Stimulated activated CD8-positive, alpha-beta memory T cell treated with anti-CD3 and anti-CD28 coated beads, Interleukin-4, amount 100 ng/mL, for 1 hour (primary cell): ENCODE measurements at places on chromosomes 7 and 10.

DNA sequence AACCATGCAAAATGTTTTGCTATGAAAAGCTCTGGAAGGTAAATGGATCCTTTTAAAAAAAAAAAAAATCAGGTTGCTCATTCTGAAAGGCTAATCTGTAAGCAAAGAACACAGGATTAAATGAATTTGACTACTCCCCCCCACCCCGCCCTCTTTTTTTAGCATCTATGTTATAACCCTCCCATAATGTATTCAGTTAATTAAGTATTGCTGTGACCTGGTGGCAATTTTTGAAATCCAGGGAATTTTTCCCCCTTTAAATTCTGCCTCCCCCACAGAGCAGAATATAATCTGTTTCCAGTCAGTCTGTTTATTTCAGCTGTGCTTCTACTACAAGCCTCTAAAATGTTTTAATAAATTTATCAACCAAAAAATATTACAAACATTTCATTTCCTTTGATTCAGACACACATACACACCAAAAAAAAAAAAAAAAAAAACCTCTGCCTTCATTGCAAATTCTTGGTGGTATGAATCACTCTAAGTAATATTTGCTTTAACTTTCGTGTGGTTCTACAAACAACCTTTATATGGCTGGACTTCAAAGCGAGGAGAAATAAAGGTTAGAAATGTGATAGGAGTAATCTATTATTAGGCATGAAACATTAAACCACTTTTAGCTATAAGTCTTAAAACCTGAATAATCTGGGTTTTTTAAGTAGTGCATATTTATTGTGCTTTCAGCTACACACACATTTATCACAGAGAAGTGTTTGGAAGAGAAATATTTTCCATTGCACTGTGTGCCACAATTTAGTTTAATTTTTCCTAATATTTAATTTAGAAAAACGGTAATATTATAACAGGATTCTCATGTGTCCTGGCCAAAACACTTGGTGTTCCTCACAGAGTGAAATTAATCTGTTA lies 64.4 kb upstream of the ARID5B start:
- DNase-seq: no peak

GRCh38 chr10:2335626-2336025 lies 598.3 kb upstream of the ADARB2 start:
- no peak for DNase-seq

DNA sequence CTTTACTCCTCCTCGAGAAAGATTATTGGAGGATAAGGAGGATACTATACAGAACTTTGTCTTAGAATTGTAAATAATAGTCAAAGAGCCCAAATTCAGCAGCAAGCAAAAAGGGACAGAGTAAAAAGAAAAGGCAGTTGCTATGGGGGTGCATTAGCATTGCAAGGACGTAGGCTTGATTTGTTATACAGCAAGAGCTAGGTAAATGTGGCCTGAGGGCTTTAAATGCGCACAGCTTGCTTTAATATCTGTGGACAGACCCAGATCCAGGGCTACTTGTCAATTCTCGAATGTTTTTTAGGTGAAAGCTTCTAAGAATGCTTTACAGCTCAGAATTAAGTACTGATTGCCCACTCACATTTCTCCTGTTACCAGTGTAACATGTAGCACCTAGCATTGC lies 58.5 kb downstream of the CELF2 start:
- no peak for DNase-seq

DNA sequence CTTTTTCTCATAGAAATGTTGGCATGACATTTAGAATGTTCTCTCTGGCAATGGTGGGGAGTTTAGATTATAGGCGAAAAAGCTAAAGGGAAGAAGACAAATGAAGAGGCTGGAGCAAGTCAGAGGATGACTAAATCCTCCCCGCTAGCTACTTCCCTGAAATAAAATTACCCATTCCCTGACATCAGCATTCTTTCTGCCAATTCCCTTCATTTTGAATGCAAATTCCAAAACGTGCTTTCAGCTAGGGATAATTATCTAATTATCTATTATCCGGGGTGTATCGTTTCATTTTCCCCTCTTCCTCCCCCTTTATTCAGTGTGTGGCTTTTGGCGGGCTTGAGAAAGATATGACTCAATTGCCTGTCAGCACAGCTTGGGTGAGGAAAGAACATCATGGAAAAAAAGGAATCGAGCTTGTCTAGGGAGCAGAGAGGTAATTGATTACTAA lies 672.3 kb downstream of the TNS3 start:
- no peak for DNase-seq

DNA sequence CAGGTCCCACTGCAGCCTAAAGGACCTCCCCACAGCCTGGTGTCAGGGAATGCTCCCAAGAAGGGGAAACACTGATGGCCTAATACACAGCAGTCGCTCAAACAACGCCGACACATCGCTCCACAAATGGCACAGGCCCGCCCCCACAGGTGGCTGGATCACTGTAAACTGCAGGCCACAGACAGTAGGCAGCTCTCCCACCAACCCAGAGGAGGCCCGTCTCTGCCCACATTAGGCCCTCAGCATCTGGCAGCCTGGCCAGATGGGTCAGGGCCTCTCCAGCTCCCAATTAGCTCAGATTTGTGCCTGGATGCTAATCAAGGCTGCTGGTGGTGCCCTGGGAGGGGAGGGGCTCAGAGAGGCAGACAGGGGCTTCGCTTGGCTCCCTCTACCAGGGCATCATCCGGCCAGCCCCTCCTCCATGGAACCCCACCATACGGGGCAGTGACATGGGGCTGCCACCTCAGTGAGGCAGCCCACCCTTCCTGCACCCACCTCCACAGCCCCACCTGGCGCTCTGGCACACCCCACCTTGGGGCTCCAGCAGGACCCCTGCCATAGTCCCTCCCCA lies 42.7 kb downstream of the CAMK2B start:
- no peak for DNase-seq

DNA sequence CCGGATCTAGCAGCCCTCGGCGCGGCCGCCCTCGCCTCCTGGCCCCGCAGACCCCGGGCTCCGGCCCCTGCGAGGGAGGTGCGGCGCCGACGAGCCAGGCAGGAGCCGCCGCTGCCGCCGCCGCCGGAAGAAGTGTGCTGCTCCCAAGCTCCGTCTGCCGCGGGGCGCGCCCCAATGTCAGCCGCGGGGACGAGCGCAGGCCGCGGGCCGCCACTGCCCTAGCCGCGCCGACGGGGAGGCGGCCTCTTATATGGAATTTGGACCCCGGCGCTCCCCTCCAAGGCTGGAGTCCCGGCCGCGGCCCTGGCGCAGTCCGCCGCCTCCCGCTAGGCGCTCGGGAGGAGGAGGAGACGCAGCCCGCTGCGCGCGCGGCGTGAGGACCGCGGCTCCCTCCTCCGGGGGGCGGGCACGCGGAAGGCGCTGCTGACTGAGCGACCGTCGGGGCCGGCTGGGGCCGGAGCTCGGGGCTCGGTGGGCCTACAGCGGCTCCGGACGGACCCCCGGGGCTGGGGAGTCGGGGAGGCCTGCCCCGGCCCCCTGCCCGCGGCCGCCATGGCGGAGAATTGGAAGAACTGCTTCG lies at the start of gene TRIM8:
TRIM8 (plus strand) TSS at position 414 of the 580 bp plus-strand sequence; CDS start at position 553, 139 bp downstream.
- no peak for DNase-seq

- no peak for DNase-seq
Observed at GRCh38 chr10:30742471-30742870, 112.9 kb upstream of the LYZL2 start.

DNA sequence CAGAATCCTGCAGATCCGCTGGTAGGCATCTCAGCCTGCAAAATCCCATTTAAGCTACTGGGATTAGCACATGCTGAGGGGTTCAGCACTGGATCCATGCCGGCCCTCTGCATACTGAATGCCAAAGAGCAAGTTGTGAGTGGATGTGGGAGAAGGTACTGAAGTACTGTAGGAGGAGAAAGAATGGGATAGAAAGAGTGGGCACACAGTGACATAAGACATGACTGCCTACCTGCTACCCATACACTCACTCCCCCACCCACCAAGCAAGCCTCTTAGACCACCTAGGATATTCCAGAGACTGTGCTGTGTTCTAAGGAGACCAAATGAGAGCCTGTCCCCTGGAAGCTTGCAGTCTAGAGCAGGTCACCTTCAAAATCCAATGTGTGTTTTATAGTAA lies 215.9 kb downstream of the FRMD4A start:
- DNase-seq: no peak

GRCh38 chr7:3033581-3033980 lies 10.1 kb downstream of the CARD11 start:
- no peak for DNase-seq

- no peak for DNase-seq
Observed at GRCh38 chr10:9682802-9683201, 1334.9 kb upstream of the CELF2 start.
